ENCODE measurements at places on chromosomes 2 and 18.

GRCh38 chr2:216170076-216170763 lies 61.1 kb downstream of the XRCC5 start:
- no peak for DNase-seq

DNA sequence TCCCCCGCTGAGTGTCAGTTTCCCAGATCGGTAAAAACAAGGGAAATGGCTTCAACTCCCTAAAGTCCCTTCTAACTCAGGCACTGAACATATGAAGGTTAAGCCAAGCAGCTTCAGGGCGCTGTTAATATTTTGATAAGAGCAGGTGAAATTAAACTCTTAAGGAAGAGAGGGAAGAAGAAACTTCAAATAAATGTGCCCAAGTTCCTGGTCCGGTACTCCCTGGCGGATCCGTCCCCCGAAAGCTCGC lies 564 bp downstream of the TRABD2A start:
- no peak for DNase-seq

DNA sequence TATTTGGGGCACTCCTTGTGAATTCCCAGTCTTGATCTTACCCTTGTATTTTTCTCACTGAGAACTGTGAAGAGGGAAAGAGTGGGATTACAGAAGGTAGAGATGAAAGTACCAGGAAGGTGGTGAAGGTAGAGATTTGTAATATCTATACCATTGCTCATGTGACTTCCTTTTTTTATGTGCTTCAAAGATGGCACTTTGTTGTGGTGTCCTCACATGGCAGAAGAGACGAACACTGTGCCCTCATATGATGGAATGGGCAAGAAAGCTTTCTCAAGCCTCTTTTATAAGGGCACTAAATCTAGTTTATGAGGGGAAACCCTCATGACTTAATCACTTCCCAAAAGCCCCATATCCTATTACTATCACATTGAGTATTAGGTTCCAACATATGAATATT lies 28.9 kb upstream of the PPM1B start:
- DNase-seq = no peak

DNA sequence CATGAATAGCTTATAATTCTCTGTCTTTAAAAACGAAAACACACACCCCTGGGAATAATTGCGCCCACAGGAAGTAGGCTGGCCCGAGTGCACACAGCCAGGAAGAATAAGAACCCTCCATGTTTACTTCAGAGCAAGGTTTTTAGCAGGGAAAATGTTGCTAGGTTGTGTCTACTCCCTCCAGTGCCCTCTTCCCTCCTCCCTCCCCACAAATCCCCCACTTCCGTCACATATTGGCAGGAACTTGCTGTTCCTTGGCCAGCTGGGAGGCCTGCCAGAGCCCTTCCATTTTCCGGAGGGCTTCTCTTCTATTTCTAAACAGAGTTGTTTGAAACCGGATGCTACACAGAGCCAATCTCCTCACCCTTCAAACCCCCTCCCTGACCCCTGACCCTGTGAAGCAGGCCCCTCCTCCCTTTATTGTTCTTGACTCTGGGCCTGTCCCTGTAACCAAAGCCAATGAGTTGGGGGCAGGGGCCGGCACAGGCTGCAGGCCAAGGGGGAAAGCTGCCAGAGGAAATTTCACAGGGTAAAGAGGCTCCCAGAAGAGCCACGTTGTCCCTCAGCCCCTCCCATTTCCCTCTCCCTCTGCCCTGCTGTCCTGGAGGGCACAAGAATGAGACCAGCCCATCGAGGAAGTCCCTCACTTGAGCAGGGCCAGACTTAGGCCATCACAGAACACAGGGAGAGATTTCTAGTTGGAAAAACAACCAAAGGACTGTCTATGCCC lies 49.8 kb upstream of the LGALSL start:
- DNase-seq = no peak

DNA sequence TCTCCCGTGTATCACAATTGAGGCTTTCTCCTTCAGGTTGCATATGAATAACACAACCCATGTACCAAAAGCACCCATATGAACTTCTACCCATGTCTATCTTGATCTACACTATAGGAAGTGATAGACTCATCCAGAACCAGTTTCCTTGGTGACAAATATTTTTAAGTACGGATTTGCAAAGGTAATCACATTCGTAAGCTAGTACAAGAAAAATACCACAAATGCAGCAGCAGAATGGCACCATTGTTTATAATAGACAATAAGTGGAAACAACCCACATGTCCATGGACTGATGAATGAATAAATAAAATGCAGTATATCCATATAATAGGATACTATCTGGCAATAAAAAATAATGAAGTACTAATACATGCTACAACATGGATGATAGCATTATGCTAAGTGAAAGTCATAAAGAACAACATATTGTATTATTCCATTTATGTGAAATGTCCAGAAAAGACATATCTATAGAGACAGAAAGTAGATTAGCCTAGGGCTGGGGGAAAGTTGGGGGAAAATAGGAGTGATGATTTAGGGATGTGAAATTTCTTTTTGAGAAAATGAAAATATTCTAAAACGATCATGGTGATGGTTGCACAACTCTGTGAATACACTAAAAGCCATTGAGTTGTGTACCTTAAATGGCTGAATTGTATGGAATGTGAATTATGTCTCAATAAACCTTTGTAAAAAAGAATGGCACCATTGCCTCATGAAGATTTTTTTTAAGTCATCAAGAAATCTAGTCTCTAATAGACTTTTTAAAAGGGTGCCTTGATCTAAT lies 3.4 kb upstream of the CCDC88A start:
- no peak for DNase-seq

Data from NCI-H1417 (cell line).